Activated CD8-positive, alpha-beta memory T cell treated with anti-CD3 and anti-CD28 coated beads for 1 hour (primary cell): ENCODE measurements at places on chromosomes 3 and 15.

DNA sequence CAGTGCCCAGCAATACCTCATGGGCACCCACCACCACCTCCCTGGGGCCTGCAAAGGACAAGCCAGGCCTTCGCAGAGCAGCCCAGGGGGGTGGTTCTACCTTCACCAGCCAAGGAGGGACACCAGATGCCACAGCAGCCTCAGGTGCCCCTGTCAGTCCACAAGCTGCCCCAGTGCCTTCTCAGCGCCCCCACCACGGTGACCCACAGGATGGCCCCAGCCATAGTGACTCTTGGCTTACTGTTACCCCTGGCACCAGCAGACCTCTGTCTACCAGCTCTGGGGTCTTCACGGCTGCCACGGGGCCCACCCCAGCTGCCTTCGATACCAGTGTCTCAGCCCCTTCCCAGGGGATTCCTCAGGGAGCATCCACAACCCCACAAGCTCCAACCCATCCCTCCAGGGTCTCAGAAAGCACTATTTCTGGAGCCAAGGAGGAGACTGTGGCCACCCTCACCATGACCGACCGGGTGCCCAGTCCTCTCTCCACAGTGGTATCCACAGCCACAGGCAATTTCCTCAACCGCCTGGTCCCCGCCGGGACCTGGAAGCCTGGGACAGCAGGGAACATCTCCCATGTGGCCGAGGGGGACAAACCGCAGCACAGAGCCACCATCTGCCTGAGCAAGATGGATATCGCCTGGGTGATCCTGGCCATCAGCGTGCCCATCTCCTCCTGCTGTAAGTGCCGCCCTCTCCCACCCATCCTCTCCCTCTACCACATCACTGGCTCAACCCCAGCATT lies 19.2 kb upstream of the BFSP2 start:
- no peak for DNase-seq

- no peak for DNase-seq
Observed at GRCh38 chr15:28979208-28979841, 93.6 kb downstream of the APBA2 start.

GRCh38 chr3:11536936-11537612 lies 106.6 kb downstream of the VGLL4 start:
- DNase-seq, result no peak

GRCh38 chr3:38690185-38690584 lies 40.7 kb upstream of the SCN5A start:
- DNase-seq, result no peak

- no peak for DNase-seq
Observed at GRCh38 chr3:129747136-129747535, 140.7 kb upstream of the PLXND1 start.

DNA sequence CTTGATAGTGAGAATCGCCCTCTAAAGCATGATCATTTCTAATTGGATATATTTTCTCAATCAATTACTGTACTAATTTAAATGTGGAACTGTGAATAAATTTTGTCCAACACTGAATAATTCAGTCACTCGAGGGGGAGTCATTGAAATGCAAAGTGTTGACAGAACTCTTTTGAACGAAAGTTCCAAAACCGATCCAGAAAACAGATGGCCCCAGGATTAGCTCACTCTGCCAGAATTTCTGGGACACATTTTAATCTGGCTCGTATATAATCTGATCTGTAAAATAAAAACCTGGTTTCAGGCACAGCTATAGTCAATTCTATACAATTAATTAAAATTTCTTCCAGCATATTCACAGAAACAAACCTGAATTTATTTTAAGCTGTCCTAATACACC lies 580.4 kb downstream of the ROBO1 start:
- DNase-seq, result no peak

- DNase-seq, result no peak
Observed at GRCh38 chr15:81911022-81911971, 134.5 kb downstream of the MEX3B start.

- DNase-seq, result no peak
Observed at GRCh38 chr3:187963003-187963676, 190.8 kb upstream of the LPP start.

GRCh38 chr3:30305021-30305420 lies 301.4 kb upstream of the TGFBR2 start:
- DNase-seq, result no peak

GRCh38 chr15:70195587-70196305 lies 98.0 kb upstream of the TLE3 start:
- no peak for DNase-seq

GRCh38 chr3:182182531-182182968 lies 470.8 kb downstream of the SOX2 start:
- no peak for DNase-seq

DNA sequence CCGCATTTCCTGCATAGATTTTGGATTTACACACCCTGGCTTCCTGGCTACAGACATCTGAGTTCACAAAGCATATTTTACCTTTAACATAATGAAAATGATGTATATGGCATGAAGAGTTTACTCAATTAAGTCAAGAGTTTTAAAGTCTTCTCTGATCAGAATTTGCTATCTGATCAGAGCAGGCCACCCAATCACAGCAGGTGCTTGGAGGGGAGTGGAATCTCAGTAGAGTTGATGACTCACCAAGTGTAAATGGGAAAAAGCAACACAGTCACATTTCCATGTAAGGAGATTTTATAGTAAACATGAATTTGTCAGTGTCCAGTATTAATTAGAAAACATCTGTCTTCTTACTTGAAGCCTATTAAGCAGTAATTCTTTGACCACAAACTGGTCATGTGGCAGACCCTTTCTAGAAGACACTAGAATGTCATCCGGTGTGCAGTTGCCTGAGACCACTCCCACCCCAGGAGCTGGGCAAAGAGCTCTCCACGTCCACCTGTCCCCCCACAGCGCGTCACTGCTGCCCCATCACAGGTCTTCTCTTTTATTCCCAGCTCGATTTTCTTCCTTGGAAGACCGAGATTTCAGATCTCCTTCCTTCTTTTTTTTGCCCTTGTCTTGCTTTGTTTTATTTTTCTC lies 10.8 kb downstream of the MESD start:
- DNase-seq, result no peak

DNA sequence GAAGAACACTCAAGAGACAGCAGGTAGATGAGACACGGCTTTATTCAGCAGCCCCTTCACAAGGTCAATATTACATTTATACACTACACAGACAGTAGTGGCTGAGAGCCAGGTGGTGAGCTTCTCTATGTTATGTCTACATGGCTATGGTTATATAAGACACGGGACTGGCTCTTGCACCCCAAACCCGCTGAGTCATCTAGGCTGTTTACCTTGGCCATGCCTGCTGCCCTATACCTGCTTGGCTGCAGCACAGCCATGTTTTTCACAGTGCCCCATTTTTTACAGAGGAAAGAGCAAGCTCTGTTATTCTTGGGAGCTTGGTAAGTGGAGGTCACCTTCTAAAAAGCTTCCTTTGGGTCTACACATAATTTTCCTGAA lies 231.6 kb downstream of the IGSF11 start:
- DNase-seq, result no peak

DNA sequence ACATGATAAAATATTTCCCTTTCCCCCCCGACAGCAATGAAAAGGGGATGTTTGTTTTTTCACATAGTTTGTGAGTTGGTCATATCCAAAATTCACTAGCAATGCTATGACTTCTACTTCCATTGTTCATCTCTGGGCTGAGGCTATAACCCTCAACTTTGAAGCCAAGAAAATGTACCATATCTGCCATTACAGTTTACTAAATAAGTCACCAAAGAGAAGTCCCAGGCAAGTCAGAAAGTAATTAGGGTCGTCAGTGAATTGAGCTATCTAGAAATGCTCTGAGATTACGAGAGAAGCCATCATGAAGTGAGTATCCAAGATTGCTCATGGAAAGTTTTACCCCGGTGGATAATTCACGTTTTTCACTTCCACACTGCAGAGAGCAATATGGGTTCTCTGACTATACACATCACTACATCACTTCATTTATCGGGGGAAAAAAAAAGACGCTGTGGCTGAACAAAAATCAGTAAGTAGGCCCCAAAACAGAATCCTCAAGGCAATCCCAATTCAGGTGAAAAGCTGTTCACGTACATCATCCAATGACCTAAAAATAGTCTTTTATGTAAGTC lies 1.4 kb downstream of the PEAK1 start:
- DNase-seq, result no peak

- no peak for DNase-seq
Observed at GRCh38 chr3:180700941-180701340, 21.7 kb upstream of the CCDC39 start.

GRCh38 chr15:98692213-98692612 lies 43.9 kb downstream of the IGF1R start:
- no peak for DNase-seq

GRCh38 chr3:24985668-24986067 lies 442.4 kb upstream of the RARB start:
- DNase-seq, result no peak

GRCh38 chr15:94671858-94672532 lies 440.6 kb downstream of the MCTP2 start:
- no peak for DNase-seq

DNA sequence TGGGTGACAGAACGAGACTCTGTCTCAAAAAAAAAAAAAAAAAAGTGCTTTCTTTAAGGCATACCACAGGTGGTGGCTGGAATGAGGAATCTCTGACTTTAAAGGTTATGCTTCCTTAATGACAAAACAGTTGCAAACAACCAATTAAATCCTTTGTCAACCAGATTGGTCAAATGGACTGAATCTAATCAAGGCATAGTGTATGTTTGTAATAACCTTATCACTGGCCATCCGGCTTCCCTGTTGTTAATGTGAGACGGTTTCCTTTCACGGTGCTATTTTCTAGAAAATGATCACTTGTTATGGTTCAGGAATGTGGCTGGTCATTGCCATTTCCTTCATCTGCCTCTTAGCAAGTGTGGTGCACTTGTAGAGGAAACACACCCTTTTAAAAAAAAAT lies 75.9 kb downstream of the FLNB start:
- no peak for DNase-seq

GRCh38 chr3:11919390-11919789 lies 72.7 kb upstream of the TAMM41 start:
- no peak for DNase-seq

- DNase-seq, result no peak
Observed at GRCh38 chr3:124617177-124617576, 113.1 kb upstream of the UMPS start.

GRCh38 chr3:134929976-134930375 lies 134.9 kb downstream of the EPHB1 start:
- DNase-seq, result no peak
